Stimulated activated CD8-positive, alpha-beta memory T cell treated with anti-CD3 and anti-CD28 coated beads, Interleukin-15, amount 100 ng/mL, for 24 hours (primary cell): ENCODE measurements at places on chromosomes 4 and X.
A peak's percentile ranks its signal among the peaks of the same experiment; 100 is the strongest.

GRCh38 chr4:3518511-3518880 is 13.7 kb downstream of the LRPAP1 start:
- DNase-seq, result no peak

GRCh38 chr4:182806259-182807252 is 110.6 kb downstream of the DCTD start:
- peak; percentile 61 for DNase-seq

- DNase-seq, result no peak
Observed at GRCh38 chr4:150971901-150972300, 43.2 kb downstream of the LRBA start.

- DNase-seq, result no peak
Observed at GRCh38 chr4:86032476-86033022, 327.3 kb downstream of the MAPK10 start.

GRCh38 chr4:78742300-78742699 is 33.9 kb upstream of the BMP2K start:
- DNase-seq, result no peak

- no peak for DNase-seq
Observed at GRCh38 chr4:147994491-147995385, 262.9 kb downstream of the ARHGAP10 start.

- no peak for DNase-seq
Observed at GRCh38 chrX:17854531-17854930, 6.6 kb downstream of the RAI2 start.

- DNase-seq, result no peak
Observed at GRCh38 chr4:103498161-103499070, 221.4 kb downstream of the TACR3 start.

- no peak for DNase-seq
Observed at GRCh38 chr4:107792711-107793110, 32.0 kb upstream of the SGMS2 start.

- no peak for DNase-seq
Observed at GRCh38 chr4:182552948-182553347, 309.7 kb downstream of the TENM3 start.

DNA sequence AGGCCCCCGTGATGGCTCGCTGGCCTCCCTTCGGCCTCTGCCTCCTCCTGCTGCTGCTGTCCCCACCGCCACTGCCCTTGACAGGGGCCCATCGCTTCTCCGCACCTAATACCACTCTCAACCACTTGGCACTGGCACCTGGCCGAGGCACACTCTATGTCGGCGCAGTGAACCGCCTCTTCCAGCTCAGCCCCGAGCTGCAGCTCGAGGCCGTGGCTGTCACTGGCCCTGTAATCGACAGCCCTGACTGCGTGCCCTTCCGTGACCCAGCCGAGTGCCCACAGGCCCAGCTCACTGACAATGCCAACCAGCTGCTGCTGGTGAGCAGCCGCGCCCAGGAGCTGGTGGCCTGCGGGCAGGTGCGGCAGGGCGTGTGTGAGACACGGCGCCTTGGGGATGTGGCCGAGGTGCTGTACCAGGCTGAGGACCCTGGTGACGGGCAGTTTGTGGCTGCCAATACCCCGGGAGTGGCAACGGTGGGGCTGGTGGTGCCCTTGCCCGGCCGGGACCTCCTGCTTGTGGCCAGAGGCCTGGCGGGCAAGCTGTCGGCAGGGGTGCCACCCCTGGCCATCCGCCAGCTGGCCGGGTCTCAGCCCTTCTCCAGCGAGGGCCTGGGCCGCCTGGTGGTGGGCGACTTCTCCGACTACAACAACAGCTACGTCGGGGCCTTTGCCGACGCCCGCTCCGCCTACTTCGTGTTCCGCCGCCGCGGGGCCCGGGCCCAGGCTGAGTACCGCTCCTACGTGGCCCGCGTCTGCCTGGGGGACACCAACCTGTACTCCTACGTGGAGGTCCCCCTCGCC is 3.0 kb downstream of the PLXNB3 start:
- DNase-seq, result no peak

GRCh38 chr4:21097026-21097425 is 396.8 kb downstream of the PACRGL start:
- no peak for DNase-seq

GRCh38 chr4:2497324-2497723 is 28.4 kb downstream of the RNF4 start:
- no peak for DNase-seq

GRCh38 chrX:125293850-125294780 is 25.6 kb upstream of the TEX13C start:
- DNase-seq, result no peak

GRCh38 chr4:30768277-30768676 is 48.1 kb downstream of the PCDH7 start:
- no peak for DNase-seq

- no peak for DNase-seq
Observed at GRCh38 chr4:13535708-13536361, 8.5 kb downstream of the NKX3-2 start.

- DNase-seq, result no peak
Observed at GRCh38 chr4:125527681-125528080, 212.9 kb downstream of the FAT4 start.

GRCh38 chr4:52910115-52910514 is 48.0 kb downstream of the RASL11B start:
- no peak for DNase-seq

DNA sequence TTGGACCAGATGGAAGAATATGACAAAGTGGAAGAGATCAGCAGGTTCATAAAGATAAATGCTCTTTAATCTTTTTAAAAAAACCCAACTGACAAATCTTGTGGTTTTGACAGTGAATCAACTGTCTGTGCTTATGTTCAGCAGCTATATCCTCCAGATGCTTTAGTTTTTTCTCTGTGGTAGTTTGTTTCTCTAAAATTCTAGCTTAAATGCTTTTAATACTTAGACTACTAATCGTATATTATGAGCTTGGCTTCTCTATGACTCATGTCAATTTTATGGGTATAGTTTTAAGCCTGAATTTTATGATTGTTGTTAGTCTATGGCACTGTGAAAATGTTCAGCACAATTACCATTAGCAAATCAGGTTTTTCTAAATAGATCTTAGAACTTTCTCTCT is 12.9 kb downstream of the HHIP start:
- DNase-seq, result no peak

DNA sequence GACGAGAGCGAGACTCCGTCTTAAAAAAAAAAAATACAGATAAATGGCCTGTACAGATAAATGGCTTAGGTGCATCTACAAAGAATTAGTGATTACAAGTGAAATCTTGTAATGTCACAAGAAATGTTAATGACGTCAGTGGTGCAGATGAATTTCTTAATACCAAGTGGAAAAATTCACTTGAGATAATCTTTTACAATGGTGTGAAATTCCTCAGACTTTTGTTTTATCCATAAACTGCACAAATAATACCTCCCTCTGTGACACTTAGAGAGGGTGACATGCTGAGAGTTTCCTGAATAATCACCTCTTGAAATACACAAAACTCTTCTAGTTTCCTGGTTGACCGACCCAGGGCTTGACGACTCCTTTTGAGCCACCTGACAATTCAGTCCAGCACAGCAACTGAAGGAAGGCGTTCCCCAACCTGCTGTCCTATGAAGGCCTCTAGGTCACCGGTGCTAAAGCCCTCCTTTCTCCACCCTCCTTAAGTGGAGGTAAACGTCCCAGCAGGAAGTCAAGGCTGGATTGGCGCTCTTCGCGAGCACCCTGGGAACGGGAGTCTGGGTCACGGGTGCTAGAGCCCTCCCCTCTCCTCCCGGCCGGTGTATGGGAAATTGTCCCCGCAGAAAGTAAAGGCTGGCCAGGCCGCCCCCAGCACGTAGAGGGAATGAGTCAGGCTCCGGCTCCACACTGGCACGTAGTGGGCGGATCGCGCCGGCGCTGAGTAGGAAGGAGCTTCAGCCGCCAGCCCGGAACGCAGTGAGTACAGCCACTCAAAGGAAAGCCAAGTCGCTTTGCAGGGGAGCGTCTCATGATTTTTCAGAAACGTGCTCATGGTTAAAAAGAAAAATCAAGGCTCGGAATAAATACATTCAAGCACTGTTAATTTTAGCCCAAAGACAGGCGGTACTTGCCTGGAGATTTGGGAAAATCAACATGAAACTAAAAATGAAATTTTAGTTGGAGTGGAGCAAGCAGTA is at the start of gene TMEM144:
Gene TMEM144, plus strand, starts transcription at position 662 of the 983 bp plus-strand sequence. CDS start 2,182 bp downstream, outside the sequence.
- DNase-seq, result peak; percentile 3

GRCh38 chrX:132612821-132613564 is 124.2 kb upstream of the MBNL3 start:
- DNase-seq, result no peak

- DNase-seq, result no peak
Observed at GRCh38 chr4:167906851-167907250, 185.5 kb upstream of the ANXA10 start.

DNA sequence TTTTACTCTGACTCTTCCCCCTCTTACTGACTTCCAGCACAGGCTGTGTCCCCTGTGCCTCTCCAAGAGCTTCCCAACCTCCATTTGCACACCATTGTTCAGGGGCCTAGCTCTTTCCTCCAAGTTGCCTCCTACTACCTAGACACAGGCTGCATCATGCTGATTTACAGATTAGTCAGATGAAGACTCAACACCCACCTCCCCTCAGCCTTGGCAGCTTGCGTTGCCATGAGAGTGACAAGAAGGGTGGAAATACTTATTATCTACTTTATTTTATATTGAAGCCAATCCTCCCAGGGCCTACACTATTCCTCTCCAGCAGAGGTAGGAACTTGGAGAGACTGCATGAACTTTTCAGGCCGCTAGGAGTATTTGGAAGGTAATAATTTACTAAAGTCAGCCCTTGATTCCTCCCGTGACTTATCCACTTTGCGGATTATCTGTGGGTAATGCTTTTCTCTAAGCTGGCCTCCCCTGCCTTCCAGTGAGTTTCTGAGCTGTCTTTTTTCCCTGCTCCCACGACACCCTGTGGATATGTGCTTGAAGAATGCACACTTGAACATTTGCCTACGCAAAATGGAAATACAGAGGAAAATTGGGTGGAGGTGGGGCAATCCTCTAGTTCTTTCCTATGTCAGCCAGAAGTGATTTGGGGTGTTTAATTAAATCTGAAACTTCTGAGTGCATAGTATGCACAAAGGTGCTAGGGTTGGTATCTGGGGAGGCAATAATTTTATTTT is 74.1 kb upstream of the TMEM164 start:
- no peak for DNase-seq

- no peak for DNase-seq
Observed at GRCh38 chr4:168743131-168743530, 246.3 kb downstream of the PALLD start.

- DNase-seq, result no peak
Observed at GRCh38 chrX:1051421-1051820, 161.0 kb downstream of the CRLF2 start.

DNA sequence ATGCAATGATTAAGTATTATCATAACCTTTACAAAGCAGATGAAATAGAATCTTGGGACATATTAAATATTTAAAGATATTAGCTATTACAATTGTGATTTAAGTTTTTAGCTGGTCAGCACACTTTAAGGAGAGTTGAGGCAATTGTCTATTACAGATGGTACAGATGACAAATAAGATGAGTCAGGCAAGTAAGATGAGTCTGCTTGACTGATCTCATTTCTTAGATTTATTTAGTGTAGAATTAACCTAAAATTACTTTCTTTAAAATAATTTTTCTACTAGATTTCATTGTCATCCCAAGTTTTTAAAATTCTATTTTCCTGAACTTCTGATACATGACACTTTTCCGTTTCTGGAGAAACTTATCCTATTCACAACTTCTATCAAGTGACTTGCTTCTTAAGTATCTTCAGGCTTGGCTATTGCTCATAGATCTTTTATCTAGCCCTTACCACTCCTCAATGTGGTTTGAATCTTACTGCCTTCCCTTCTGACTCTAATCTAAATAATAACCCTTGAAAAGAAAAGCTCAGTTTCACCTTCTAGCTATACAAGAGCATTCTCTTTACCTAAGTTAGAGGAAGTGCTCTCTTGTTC is 32.9 kb downstream of the CXCL1 start:
- no peak for DNase-seq

- no peak for DNase-seq
Observed at GRCh38 chrX:104282166-104282725, 27.5 kb upstream of the ESX1 start.

DNA sequence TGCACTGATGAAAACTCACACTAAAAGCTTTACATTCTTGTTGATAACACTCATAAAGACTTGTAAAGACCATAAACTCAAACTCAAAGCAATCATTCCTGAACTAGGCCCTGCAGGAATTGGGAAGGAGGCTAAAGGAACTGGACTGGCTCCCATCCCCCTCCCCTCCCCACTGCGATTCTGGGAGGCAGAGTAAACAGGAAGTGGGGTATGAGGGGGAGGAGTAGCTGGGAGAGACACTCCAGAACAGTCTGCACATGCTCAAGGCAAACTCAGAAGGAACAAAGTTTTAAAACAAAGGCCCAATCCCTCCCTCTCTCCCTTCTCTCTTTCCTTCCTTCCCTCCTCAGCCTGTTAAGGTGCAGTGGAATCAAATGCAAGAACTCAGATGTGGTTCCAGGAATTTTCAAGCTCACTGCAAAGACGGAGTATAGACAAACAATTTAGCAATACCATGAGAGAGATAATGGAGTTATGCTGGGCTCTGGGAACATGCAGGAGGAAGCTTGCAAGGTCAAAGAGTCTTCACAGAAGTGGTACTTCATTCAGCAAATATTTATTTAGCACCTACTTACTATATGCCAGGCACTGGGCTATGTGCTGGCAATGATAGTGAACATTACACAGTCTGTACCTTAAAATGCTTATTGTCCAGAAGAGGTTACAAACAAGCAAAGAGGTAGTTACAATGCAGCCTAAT is 15.9 kb downstream of the MID1IP1 start:
- no peak for DNase-seq

GRCh38 chr4:17155486-17155885 is 257.0 kb upstream of the LDB2 start:
- DNase-seq, result no peak

DNA sequence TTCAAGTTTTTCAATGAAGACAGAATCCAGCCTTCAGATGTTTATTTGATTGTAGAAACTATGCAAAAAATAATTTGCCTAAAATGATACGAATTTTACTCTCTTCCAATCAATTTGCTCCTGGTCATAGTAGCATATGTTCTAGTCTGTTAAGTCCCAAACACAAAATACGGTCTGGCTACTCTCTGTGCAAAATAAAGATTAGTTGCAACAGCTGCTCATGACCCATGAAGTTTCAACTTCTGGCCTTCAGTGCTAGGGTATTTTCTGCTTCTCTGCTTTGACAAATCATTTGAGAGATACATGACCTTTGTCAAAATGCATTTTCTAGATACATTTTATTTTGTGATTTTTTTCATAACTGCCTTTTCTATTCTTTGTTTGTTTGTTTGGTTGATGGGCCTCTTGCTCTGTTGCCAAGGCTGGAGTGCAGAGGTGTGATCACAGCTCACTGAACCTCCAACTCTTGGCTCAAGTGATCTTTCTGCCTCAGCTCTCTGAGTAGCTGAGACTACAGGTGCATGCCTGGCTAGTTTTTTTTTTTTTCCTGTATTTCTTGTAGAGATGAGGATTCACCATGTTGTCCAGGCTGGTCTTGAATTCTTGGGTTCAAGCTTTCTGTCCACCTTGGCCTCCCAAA is 55.2 kb downstream of the TACR3 start:
- no peak for DNase-seq

- no peak for DNase-seq
Observed at GRCh38 chrX:22300130-22300529, 27.4 kb downstream of the CBLL2 start.

- no peak for DNase-seq
Observed at GRCh38 chr4:141642063-141642462, 5.7 kb downstream of the IL15 start.

GRCh38 chrX:19855700-19856381 is 31.6 kb downstream of the SH3KBP1 start:
- no peak for DNase-seq

- DNase-seq, result no peak
Observed at GRCh38 chr4:171719691-171720090, 93.5 kb upstream of the GALNTL6 start.

- no peak for DNase-seq
Observed at GRCh38 chr4:78363031-78363570, 188.5 kb upstream of the ANXA3 start.
